Colonic mucosa (tissue), 4 donors: ENCODE measurements at places on chromosomes 4 and X. TPM values are rescaled to one million over a fixed set of nuclear protein-coding genes. Genes with fewer than 3 reads are reported as not detected.

- H3K27ac ChIP-seq, result no peak overlapping the region
- H3K27me3 ChIP-seq, result no peaks in the 10 kb centered on the region
- DNase-seq, result no peak
- H3K4me1 ChIP-seq, result no peaks in the 10 kb centered on the region
- H3K36me3 ChIP-seq, result no peaks in the 10 kb centered on the region
These were observed 45.1 kb downstream of the SCML2 start for GRCh38 chrX:18309401-18309800.

GRCh38 chrX:18875256-18875878, 108.5 kb downstream of the PHKA2 start:
- H3K27me3 ChIP-seq, result no peaks in the 10 kb centered on the region
- no peaks in the 10 kb centered on the region for H3K4me1 ChIP-seq
- DNase-seq, result no peak
- H3K36me3 ChIP-seq, result no peaks in the 10 kb centered on the region

DNA sequence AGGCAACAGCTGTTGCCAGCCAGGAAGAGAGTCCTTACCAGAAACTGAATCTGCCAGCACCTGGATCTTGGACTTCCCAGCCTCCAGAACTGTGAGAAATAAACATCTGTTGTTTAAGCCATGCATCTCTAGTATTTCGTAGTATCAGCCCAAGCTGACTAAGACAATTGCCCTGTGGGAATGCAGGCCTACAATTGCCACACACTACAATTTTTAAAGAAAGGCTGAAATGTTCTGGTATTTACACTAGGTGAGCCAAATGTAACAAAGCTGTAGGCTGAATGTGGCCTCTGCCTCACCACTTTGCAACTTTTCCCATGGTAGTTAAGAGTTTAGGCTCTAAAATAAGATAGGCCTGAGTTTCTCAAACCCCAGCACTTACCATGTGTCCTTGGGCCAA, 59.1 kb downstream of the SPATA18 start:
- no peak overlapping the region for H3K27ac ChIP-seq
- no peak overlapping the region for H3K4me3 ChIP-seq
- no peaks in the 10 kb centered on the region for H3K36me3 ChIP-seq
- no peak for DNase-seq
- H3K4me1 ChIP-seq, result no peaks in the 10 kb centered on the region

DNA sequence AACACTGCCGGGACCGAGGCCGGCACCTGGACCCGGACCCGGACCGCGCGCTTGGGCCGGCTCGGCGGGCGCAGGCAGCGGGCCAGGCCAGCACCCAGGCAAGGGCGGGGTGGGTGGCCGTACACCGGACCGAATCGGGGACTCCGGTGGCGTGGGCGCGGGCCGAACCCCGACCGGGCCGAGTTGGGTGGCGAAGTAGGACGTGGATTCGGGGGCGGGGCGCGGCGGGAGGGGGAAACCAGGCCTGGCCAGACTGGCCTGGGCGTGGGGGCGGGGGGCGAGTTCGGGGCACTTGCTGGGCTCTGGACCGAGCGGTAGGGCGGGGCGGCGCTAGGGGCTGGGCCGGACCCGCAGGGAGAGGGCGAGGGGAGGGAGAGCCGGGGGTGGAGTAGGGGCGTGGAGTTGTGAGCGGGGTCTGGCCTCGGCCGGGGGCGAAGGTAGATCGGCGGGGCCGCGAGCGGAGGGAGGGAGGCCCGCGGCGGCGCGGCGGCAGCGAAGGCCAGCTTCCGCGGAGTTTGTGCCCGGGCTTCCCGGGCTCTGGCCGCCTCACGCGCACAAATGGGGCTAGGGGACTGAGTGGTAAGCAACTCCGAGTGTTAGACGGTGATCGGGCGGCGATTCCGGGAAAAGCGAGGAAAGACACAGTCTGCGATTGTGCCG, 1.8 kb upstream of the BCORL1 start:
- no peaks in the 10 kb centered on the region for H3K4me1 ChIP-seq
- no peaks in the 10 kb centered on the region for H3K36me3 ChIP-seq
- H3K27ac ChIP-seq, result no peak overlapping the region

DMD gene
- 7.3 TPM for total RNA-seq

DMRTC1 gene
- total RNA-seq, result 0.27 TPM

FNIP2 gene
- total RNA-seq, result 89.6 TPM

NIPAL1 gene
- 47.9 TPM for total RNA-seq

MAGEB10 gene
- total RNA-seq, result not detected
